ENCODE measurements at places on chromosomes 5 and 9. TPM values are rescaled to one million over a fixed set of nuclear protein-coding genes. Genes with fewer than 3 reads are reported as not detected.

CLINT1 gene
- 233 TPM for total RNA-seq

- DNase-seq, result no peak
Observed at GRCh38 chr9:106675780-106676179, 187.2 kb upstream of the ZNF462 start.

- DNase-seq, result no peak
Observed at GRCh38 chr9:124454296-124454695, 4.0 kb downstream of the ADGRD2 start.

GRCh38 chr9:136584934-136585333 is 39.1 kb upstream of the NOTCH1 start:
- DNase-seq, result no peak

DNA sequence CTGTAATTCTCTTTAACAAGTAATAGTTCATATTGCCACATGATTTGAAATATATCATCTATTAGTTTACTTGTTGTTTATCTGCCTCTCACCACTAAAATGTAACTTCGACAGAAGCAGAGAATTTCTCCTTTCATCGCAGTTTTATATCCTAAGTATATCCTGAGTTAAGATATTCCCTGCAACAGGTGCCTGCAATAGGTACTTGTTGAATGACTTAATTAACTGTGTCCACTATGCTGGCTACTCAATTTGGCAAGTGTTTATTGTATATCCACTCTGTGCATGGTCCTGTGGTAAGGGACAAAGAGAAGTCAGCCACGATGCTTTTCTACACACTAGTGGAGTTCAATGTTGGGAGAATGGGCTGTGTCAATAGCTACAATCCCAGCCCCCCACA is 108.5 kb downstream of the PSAT1 start:
- DNase-seq, result no peak

GRCh38 chr5:139438707-139439012 is 665 bp downstream of the DNAJC18 start:
- no peak for DNase-seq

Measured in Calu3 (cell line).